NCI-H524 treated with DMSO at 0.1 percent for 48 hours (cell line): ENCODE measurements at places on chromosomes 12 and 14.
A peak's percentile ranks its signal among the peaks of the same experiment; 100 is the strongest.

DNA sequence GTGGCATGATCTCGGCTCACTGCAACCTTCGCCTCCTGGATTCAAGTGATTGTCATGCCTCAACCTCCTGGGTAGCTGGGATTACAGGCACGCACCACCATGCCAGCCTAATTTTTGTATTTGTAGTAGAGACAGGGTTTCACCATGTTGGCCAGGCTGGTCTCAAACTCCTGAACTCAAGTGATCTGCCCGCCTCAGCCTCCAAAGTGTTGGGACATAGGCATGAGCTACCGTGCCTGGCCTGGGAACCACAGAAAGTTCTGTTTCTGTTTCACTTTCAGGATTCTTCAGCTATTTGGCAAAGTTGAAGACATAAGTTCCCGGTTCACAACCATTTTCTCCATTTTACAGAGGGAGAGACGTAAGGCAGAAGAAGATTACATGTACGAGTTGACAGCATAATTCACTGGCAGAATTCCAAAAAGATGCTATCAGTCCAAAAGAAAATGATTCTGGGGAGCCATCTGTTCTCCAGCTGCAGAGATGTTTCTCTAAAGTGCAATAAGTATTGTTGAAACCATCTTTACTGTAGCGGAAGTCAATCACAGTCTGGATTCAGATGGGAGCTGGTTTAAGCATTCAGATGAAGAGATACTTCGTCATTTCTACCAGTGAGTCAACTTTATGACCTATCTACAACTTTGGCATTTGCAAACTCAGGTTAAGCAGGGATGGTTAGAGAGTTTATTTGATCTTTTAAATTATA lies 8.1 kb upstream of the RNF34 start:
- DNase-seq, result peak; percentile 4

GRCh38 chr12:112169966-112170365 lies 44.6 kb downstream of the TRAFD1 start:
- DNase-seq, result no peak

DNA sequence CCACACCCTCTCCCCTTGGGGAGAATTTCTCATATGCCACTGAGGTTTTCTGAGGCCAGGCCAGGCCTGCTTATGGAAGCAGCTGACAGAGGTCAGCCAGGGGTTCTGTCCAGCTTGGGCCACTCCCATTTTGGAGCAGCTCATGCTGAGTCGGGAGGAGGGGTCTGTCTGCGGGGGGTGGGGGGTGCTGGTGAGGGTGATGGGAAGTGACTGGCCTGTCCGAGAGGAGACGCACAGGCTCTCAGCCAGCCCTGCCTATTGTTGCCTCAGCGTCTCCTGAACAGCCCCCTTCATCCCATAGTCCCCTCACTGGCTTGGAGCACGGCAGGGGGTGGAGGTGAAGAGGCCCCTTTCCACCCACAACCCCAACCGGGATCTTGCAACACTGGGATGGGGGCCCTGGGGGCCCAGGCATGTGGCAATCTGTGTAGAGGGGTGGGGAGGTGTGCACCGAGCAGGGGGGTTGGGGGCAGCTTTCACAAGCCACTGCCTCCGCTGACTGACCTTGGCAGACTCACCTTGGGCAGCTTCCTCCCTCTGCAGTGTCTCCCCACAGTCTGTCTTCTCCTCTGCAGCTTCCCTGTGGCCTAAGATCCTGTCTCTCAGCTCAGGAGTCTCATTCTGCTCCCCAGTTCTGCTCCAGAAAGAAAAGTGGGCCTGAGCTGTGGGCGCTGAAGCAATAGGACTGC lies 5.5 kb downstream of the CEBPE start:
- no peak for DNase-seq

GRCh38 chr12:53073881-53074280 lies 5.3 kb downstream of the SPRYD3 start:
- DNase-seq, result no peak

- no peak for DNase-seq
Observed at GRCh38 chr12:63036216-63036973, 101.4 kb upstream of the PPM1H start.

DNA sequence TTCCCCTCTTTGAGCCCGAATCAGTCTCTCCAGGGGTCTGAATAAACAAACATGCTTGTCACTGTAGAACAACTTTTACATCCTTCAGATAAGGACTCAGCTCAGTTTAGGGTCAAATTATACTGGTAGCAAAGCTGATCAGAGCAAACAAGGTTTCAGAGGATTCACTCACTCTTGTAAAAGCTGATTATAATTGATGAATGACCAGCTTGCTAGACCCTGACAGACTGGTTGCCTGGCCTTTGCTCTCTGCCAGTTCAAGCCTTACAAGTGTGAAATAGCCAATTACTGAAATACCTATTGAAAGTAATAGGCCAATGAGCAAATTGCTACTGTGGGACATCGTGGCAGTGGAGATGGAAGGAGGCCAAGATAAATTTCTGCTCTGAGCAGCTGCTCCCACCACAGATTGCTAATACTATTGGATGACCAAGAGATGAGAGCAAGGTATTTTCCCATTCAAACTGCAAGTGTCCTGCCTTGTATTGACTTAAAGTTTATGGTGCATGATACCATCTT lies 177.6 kb downstream of the PDZRN4 start:
- no peak for DNase-seq

- DNase-seq, result no peak
Observed at GRCh38 chr14:55129428-55130195, 560 bp downstream of the LGALS3 start.

DNA sequence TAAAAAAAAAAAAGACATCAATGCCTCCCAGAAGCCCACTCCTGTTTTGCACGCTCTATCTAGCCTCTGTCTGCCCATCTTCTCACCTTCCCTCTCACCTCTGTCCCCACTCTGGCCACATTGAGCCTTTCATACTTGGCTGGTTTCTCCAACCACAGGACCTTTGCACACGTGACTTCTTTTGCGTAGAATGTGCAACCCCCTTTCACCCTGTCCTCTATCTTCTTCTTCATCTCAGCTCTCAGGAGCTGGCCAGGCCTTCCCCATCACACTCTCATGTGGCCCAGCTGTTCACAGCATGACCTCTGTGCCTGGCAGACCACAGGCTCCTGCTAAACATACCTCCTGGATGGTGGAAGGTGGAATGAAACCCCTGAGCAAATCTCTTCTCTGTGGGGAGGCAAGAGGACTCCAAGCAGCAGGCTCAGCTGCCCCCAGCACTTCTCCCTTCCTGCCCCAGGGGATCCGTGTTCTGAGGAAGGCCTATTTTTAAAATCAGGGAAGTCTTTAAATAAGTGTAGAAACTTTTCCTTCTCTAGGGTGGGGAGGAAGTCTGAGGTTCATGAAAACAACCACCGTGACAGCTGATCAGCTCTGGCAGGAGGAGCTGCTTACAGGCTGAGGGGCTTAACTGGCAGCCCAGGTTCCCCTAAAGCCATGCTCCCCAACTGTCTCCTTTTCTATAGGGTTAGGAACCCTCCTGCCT lies 11.6 kb downstream of the HVCN1 start:
- no peak for DNase-seq

- no peak for DNase-seq
Observed at GRCh38 chr14:105294142-105294597, 6.6 kb downstream of the BRF1 start.

GRCh38 chr12:123111498-123112165 lies 39.3 kb downstream of the PITPNM2 start:
- no peak for DNase-seq

GRCh38 chr14:39430762-39431415 lies 1.3 kb downstream of the FBXO33 start:
- DNase-seq, result no peak

DNA sequence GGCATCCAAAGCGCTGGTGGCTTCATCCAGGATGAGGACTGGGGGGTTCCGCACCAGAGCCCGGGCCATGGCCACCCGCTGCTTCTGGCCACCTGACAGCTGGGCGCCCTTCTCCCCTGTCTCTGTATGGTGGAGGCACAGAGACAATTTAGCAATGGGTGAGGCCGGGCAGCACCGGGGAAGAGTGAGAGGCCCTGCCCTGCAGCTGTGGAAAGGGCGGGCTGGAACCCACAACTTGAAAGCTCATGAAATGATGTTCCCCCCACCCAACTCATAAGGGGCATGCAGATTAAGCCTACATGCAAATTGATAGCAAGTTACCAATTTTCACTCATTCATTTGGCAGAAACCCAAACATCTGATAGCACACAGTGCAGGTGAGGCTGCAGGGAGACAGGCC lies 34.1 kb downstream of the ABCB9 start:
- DNase-seq, result no peak

- DNase-seq, result no peak
Observed at GRCh38 chr12:128316973-128317526, 50.1 kb downstream of the TMEM132C start.

DNA sequence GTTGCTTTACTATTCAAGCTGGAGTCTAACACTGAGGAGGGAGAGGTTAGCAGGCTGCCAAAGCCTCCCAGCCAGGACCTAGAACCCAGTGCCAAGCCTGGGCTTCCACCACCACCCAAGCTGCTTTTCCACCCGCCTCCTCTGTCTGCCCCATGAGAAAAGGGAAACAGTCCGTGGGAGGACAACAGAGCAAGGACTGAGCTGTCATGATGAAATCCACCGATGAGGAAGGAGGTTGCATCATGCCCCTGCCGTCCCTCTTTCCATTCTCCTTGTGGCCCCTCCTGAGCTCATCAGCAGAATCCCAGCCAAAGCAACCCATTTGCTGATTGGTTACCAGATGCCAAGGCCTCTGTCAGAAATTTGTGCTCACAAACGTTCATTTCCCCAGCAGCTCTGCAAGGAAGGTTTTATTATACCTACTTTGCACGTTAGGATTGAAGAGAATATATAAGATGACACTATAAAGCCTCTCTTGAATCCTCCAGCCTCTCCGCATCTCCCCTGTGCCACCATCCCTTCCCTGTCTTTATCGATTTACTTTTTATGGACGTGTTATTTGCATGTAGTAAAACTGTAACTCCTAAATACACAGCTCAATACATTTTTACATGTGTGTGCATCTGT lies 6.3 kb upstream of the SERPINA1 start:
- no peak for DNase-seq

DNA sequence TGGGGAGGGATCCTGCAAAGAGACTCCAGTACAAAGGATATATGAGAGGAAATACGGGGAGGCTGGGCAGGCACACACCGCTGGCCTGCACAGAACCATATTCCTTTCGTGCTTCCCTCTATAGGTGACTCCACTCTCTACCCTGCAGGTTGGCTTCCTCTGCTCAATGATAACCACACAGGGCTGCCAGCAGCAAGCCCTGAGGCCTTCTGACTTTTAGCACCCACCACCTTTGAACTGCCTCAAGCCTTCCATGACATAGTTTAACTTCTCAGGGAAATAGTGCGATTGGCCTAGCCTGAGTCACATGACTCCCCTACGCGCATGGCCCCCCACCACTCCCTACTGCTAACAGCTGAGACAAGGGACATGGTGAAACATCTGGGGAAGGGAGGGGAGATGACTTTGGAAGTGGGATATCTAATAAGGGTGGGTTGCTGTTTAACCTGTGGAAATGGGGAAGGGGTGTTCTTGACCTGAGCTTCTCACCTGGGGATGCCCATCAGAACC lies 3.0 kb upstream of the FOXN3 start:
- no peak for DNase-seq

DNA sequence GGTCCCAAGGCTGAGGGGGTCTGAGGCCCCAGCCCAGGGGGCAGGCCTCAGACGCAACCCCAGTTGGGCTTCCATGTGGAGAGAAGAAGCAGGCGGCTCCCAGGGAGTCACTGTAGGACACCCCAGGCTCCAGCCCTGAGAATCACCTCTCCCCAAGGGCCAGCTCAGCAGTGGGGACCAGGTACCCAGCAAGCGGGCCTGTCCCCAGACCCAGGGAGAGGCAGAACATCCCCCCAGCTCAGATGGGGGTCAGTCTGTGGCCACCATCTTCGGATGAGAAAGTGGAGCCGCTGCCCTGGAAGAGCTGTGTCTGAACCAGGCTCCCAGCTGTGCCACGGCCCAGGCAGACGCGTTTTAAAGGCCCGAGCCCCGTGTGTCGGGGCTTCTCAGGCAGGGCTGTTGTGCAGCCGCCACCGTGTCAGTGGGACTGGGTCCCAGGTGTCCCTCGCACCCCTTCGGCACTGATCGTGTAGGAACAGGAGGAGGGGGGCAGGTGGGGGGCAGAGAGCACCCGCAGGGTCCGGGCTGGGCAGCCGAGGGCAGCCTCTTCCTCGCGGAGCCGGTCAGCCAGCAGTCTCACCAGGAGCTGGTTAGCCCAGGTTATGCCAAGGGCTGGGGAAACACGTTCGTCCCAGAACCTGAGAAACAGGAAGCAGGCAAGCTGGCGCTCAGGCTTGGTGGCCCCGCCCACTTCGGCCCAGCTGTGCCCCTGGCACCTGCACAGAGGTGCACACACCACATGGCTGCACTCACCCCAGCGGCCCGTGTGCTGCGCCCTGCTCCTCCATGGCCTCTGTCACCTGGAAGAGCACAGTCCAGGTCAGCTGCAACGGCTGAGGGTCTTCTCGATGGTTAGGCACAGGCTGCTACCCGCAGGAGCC lies 16.6 kb downstream of the XRCC3 start:
- no peak for DNase-seq

GRCh38 chr12:67618303-67618702 lies 30.2 kb upstream of the DYRK2 start:
- DNase-seq, result no peak

DNA sequence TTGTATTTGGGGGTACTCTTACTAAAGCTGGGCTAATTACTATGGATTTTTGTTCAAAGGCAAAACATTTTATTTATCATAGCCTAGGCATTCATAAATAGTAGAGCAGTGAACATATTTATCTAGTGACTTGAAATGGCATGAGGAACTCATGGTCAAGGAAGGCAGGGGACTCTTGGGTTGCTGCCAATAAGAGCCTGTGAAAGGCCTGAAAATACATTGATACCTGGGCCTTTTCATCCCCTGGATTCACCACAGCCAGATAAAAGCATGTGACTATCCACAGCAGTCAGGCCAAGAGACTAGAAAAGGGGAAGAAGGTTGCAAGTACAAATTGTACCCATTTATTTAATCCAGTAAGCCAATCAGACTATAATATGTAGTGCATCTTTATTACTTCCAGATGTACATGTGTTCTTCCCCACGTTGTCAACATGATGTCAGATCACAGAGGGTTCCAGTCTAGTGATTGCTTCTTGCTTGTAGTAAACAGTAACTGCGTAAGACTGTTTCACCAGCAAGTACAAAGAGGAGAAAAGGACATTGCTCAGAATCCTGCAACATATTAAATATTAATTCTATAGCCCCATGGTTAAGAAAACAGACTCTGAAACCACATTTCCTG lies 409.7 kb downstream of the NOVA1 start:
- no peak for DNase-seq

GRCh38 chr14:98138666-98139065 lies 1133.3 kb downstream of the BCL11B start:
- peak; percentile 2 for DNase-seq

DNA sequence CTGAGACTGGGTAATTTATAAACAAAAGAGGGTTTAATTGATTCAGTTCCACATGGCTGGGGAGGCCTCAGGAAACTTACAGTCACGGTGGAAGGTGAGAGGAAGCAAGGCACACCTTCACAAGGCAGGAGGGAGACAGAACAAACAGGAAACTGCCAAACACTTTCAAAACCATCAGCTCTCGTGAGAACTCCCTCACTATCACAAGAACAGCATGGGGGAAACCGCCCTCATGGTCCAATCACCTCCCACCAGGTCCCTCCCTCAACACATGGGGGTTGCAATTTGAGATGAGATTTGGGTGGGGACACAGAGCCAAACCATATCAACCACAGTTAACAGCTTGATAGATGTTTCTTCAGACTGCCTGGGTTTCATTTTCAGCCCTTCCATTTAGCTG lies 6.2 kb upstream of the GNPNAT1 start:
- no peak for DNase-seq

- no peak for DNase-seq
Observed at GRCh38 chr12:56040963-56041551, 661 bp upstream of the RPS26 start.
